ENCODE measurements at places on chromosomes 3 and 15. TPM values are rescaled to one million over a fixed set of nuclear protein-coding genes. Genes with fewer than 3 reads are reported as not detected.

DNA sequence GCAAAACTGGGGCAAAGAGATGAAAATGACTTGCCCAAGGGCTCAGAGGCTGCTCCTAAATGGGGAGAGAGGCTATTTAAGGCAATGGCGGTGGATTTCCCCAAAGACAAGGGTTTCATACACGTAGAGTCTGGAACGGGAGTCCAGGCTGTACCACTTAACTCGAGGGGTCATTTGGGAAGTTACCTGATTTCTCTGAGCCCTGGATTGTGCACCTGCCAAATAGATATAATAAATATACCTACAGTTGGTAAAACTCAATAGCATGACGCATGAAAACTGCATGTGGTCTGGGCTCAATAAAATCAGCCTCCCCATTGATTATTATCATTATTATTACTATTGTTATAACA is 1.3 kb upstream of the ITPR1 start:
- H3K36me3 ChIP-seq, result peaks cover 1% of the 10 kb centered on the region
- peaks cover 2% of the 10 kb centered on the region for H3K27me3 ChIP-seq
- H3K4me1 ChIP-seq, result peaks cover 40% of the 10 kb centered on the region
- H3K27ac ChIP-seq, result peak overlapping the region; percentile 96

LXN gene
- total RNA-seq, result 3.4 TPM

DNA sequence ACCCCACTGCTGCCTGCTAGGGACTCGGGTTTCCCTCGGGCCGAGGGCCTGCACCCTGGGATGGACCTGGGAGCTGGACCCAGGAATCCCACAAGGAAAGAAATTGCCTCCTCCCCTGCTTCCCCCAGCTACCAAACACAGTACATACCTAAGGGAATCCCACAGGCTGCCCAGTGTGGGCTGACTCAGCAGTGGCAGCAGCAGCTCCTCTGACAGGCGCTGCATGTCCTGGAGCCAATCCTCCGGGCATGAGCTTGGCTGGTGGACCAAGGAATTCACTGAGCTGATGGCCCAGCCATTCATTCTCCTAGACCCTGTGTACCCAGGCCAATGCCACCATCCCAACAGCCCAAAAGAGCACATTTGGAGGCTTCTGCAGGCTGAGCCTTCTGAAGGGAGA is 9.5 kb upstream of the LTK start:
- peaks cover 20% of the 10 kb centered on the region for H3K36me3 ChIP-seq
- H3K4me3 ChIP-seq, result no peak overlapping the region
- no peaks in the 10 kb centered on the region for H3K4me1 ChIP-seq
- no peak overlapping the region for H3K27ac ChIP-seq
- H3K27me3 ChIP-seq, result no peaks in the 10 kb centered on the region
- DNase-seq, result no peak

DNA sequence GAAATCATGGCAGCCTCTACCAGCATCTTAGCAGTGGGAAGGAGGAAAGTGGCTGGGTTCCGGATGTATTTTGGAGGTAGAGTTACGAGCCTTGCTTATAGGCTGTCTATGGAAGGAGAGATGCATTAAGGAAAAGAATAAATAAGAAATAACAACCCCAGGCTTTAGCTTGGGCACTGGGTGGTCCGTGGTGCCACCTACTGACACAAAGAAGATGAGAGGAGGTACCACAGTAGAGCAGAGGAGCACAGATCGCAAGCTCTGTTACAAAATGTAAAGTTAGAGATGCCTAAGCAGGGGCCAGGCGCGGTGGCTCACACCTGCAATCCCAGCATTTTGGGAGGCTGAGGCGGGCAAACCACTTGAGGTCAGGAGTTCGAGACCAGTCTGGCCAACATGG is 74.8 kb downstream of the TMEM39A start:
- no peaks in the 10 kb centered on the region for H3K27me3 ChIP-seq
- DNase-seq, result no peak
- no peak overlapping the region for H3K4me3 ChIP-seq

OIP5 gene
- 1.8 TPM for total RNA-seq

DNA sequence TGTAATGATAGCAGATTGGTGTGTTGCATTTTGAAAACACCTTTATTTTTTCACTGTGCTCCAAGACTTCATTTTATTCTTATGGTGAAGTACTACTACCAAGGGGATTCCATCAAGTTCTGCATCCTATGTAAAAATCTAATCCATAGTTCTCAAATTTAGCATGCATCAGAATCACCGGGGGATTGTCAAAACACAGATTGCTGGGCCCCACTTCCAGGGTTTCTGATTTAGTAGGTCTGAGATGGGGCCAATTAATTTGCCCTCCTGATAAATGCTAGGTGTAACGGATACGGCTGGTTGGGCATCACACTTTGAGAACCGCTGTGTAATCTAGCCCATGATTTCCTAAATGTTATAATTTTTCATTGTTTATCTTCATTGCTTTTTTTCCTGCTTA is 692 bp downstream of the ZWILCH start:
- peak overlapping the region; percentile 100 for H3K27ac ChIP-seq
- H3K4me1 ChIP-seq, result peaks cover 38% of the 10 kb centered on the region
- no peak for DNase-seq
- peaks cover 16% of the 10 kb centered on the region for H3K36me3 ChIP-seq
- H3K27me3 ChIP-seq, result no peaks in the 10 kb centered on the region

DNA sequence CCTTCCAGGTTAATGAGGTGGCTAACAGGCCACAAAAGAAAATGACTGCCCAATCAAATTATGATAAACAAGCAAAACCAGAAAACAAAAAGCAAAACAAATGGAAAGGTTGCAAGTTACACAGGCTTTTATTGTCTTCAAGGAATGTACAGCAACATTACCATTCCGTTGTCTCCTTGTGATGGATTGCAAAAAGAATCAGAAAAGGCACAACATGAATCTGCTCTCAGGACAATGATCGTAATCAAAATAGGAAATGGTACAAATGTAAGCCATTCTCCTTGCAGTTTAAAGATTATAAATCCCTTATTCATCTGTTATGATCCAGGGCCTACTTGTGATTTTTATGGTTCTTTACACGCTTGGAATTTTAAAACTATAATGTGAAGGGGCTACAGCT is 125.8 kb downstream of the ECT2 start:
- H3K27ac ChIP-seq, result no peak overlapping the region
- no peak for DNase-seq
- H3K4me3 ChIP-seq, result no peak overlapping the region
- H3K36me3 ChIP-seq, result peaks cover 2% of the 10 kb centered on the region

MYO5C gene
- 1.4 TPM for total RNA-seq

DNA sequence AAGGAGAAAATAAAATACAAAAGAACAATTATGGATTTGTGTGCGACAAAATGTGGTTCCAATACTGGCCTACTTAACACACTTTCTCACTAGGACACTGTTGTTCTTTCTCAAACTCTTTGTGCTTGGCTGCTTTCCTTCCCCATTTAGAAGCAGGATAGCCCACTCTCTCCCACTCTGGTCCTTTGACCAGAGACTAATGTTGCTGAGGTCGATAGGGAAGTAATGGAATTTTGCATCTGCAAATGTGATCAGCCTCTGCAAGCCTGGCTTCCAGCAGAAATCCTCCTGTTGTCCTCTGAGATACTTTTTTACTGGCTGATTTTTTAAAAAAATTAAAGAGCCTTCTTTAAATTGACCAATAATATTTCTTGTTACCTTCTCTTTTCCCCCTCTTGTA is 71.0 kb downstream of the PPM1L start:
- DNase-seq, result no peak
- H3K27me3 ChIP-seq, result no peaks in the 10 kb centered on the region
- H3K4me3 ChIP-seq, result no peak overlapping the region
- no peaks in the 10 kb centered on the region for H3K36me3 ChIP-seq
- H3K27ac ChIP-seq, result no peak overlapping the region

DNA sequence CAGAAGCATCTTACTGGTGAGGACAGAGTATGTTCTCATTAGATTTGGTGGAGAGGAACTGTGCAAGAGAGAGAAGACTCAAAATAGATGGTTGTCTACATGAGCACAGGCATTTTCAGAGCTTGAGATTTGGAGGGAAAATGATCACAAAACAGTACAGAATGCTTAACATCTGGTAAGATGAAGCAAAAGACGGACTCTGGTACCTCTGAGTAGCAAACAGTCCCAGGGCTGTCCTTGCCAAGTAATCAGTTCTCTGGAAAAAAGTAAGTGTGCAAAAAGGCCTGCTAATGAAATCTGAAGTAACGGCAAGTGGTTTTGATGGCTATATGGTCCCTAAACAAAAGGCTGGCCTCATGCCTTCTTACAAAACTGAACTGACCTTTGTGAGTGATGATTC is 414.2 kb downstream of the CNTN4 start:
- no peak overlapping the region for H3K27ac ChIP-seq
- no peaks in the 10 kb centered on the region for H3K4me1 ChIP-seq
- H3K4me3 ChIP-seq, result no peak overlapping the region

DNA sequence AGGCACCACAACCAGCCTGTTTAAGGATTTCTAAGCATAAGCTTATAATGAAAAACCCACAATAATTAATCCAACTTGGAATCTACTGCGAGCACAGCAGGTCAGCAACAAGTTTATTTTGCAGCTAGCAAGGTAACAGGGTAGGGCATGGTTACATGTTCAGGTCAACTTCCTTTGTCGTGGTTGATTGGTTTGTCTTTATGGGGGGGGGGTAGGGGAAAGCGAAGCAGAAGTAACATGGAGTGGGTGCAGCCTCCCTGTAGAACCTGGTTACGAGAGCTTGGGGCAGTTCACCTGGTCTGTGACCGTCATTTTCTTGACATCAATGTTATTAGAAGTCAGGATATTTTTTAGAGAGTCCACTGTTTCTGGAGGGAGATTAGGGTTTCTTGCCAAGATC is 15.1 kb downstream of the APOD start:
- DNase-seq, result no peak
- H3K27me3 ChIP-seq, result peaks cover 4% of the 10 kb centered on the region
- H3K4me3 ChIP-seq, result no peak overlapping the region
- no peak overlapping the region for H3K27ac ChIP-seq
- H3K4me1 ChIP-seq, result peaks cover 3% of the 10 kb centered on the region

GRCh38 chr3:129063841-129064482 is 3.4 kb downstream of the GP9 start:
- H3K4me3 ChIP-seq, result no peak overlapping the region
- no peaks in the 10 kb centered on the region for H3K4me1 ChIP-seq
- peaks cover 6% of the 10 kb centered on the region for H3K27me3 ChIP-seq
- no peaks in the 10 kb centered on the region for H3K36me3 ChIP-seq

GRCh38 chr3:16842272-16843270 is 42.2 kb upstream of the PLCL2 start:
- H3K27me3 ChIP-seq, result peaks cover 17% of the 10 kb centered on the region
- no peaks in the 10 kb centered on the region for H3K4me1 ChIP-seq
- H3K36me3 ChIP-seq, result no peaks in the 10 kb centered on the region
- no peak overlapping the region for H3K27ac ChIP-seq

GRCh38 chr3:123270818-123271217 is 69.1 kb downstream of the SEC22A start:
- no peak for DNase-seq
- H3K4me1 ChIP-seq, result peaks cover 12% of the 10 kb centered on the region
- H3K27ac ChIP-seq, result no peak overlapping the region
- H3K36me3 ChIP-seq, result peaks cover 15% of the 10 kb centered on the region
- H3K27me3 ChIP-seq, result no peaks in the 10 kb centered on the region

DNA sequence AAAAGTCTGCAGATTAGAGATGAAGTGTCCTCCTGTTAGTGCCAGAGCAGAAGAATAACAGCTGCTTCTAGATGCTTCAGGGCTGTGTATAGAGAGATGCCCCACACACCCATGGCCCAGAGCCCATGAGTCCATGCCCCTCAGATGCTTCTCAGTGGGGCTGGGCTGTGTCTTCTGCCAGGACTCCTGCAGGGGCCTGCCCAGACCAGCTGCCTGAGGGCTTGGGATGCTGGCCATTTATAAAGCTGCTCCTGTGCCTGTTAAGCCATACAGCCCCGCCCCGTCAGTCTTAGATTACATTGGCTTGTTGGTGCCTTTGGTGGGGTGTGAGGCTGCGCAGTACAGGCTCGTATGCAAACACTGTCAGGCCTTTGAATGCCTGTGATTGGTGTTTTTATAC is 318.0 kb upstream of the CTDSPL start:
- H3K27me3 ChIP-seq, result peaks cover 5% of the 10 kb centered on the region
- H3K27ac ChIP-seq, result no peak overlapping the region
- H3K4me3 ChIP-seq, result no peak overlapping the region
- H3K36me3 ChIP-seq, result peaks cover 1% of the 10 kb centered on the region
- no peaks in the 10 kb centered on the region for H3K4me1 ChIP-seq

DNA sequence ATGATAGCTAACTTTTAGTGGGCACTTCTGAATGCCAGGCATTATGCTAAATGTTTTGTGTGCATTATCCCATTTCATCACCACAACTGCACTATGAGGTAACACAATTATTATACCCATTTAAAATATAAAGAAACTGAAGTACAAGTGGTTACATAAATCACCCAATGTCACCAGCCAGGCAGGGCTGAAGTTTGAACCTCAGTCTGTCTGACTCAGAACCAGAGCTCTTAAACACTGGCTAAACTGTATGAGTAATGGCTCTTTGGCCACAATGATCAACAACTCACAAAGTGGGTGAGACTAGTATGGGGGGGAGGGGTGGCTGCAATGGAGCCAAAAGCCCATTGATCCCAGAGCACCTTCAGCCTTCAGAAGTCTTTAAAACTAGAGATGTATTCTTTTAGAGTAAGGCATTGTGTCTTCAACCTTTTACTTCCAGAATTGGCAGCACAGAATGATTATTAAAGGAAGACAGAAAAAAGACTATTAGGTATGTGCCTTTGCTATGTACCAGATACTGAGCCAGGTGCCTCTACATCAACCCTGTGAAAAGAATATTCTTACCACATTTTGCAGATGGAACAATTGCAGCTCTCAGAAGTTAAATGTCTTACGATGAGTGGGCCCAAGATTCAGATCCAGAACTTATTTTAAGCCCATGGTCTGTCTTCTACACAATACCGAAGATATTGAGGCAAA is 166.9 kb downstream of the UACA start:
- H3K36me3 ChIP-seq, result peaks cover 20% of the 10 kb centered on the region
- no peak for DNase-seq

DNA sequence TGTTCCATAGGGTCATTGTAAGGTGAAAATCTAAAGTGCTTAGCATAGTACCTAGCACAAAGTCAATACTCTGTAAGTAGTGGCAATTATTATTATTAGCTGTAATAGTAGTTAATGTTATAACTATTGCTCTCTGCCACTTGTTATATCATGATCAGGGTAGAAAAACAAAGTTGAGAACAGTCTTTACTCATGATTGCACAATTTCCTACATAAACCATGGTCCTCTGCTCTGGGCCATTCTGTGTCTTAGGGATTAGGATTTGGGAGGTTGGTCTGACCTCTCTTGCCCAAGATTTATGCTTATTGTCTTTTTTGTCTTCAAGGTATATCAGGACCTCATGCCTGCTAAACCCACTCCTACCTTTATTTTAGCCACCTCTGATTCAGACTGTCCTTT is 4.3 kb upstream of the LRRC58 start:
- no peak overlapping the region for H3K4me3 ChIP-seq
- no peaks in the 10 kb centered on the region for H3K36me3 ChIP-seq
- DNase-seq, result no peak
- peaks cover 6% of the 10 kb centered on the region for H3K27me3 ChIP-seq

DNA sequence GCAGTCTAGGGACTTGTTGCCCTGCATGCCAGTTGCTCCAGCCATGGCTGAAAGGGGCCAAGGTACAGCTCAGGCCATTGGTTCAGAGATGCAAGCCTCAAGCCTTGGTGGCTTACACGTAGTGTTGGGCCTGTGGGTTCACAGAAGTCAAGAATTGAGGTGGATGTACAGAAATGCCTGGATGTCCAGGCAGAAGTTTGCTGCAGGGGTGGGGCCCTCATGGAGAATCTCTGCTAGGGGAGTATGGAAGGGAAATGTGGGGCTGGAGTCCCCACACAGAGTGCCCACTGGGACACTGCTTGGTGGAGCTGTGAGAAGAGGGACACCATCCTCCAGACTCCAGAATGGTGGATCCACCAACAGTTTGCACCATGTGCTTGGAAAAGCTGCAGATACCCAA is 10.6 kb upstream of the B3GNT5 start:
- H3K27me3 ChIP-seq, result peaks cover 9% of the 10 kb centered on the region
- peaks cover 7% of the 10 kb centered on the region for H3K36me3 ChIP-seq
- H3K4me3 ChIP-seq, result no peak overlapping the region
- peaks cover 19% of the 10 kb centered on the region for H3K4me1 ChIP-seq
- no peak overlapping the region for H3K27ac ChIP-seq
- no peak for DNase-seq

FEZF2 gene
- total RNA-seq, result not detected

GPR15 gene
- total RNA-seq, result not detected

Measured in chondrocyte (in vitro differentiated cells).